Psoas muscle (tissue), 8 donors: ENCODE measurements at places on chromosomes 2 and 18. TPM values are rescaled to one million over a fixed set of nuclear protein-coding genes. Genes with fewer than 3 reads are reported as not detected.

The SCN3A gene
- 1.7 TPM for total RNA-seq

DNA sequence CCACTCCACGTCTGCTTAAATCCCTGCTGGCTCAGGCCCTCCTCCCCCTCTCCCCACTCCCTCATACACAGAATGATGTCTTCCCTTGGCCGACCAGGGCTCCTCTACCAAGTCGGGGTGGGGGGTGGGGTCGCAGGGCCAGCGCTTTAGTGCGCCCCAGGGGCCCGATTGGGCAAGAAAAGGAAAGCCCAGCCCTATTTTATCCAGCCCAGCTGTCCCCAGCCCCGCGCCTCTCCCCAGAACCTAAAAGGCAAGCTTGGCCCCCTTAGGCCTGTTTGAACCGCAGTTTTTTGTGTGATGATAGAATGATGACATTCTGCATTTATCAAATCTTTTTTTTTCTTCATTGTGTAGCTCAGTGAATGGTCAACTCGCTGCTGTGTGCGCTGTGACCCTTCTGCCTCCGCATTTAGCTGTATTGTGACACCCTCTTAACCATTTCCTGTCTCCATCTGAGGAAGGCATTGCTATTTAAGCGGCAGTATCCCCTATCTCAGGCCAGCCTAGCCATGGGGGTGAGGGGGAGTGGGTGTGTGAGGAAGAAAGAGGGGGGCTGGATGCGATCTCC is 231.4 kb downstream of the HAUS1 start:
- peak; percentile 49 for DNase-seq
- no peaks in the 10 kb centered on the region for H3K27me3 ChIP-seq
- peak overlapping the region; percentile 43 for H3K4me3 ChIP-seq
- no peaks in the 10 kb centered on the region for H3K36me3 ChIP-seq
- H3K27ac ChIP-seq: peak overlapping the region; percentile 41
- H3K4me1 ChIP-seq: peaks cover 11% of the 10 kb centered on the region

DNA sequence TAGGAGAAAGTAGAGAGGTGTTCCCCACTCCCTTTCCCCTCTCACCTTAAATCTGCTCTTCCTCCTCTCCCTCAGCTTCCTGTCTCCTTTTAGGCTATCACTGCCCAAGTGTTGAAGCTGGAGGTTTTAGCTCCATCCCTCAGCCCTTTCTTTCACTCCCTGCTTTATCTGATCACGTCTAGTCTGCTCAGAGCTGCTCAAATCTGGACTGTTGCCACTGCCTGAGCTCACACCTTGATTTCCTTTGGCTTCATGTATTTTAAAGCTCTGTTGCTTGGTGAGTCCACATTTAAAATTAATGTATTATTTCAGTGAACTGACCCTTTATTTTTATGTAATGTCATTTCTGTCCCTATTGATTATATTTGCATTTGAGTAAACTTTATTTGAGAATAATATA is 236.6 kb downstream of the PTGR3 start:
- H3K36me3 ChIP-seq: no peaks in the 10 kb centered on the region
- no peaks in the 10 kb centered on the region for H3K27me3 ChIP-seq
- H3K27ac ChIP-seq: no peak overlapping the region
- no peak overlapping the region for H3K4me3 ChIP-seq
- no peak for DNase-seq

- H3K27ac ChIP-seq: no peak overlapping the region
- no peaks in the 10 kb centered on the region for H3K36me3 ChIP-seq
- DNase-seq: no peak
Observed at GRCh38 chr2:201546576-201546975, 95.0 kb downstream of the STRADB start.

The ABHD3 gene
- total RNA-seq: 5.9 TPM

GRCh38 chr2:175624211-175624761 is 377.8 kb downstream of the LNPK start:
- H3K27me3 ChIP-seq: peaks cover 2% of the 10 kb centered on the region
- no peak overlapping the region for H3K4me3 ChIP-seq
- no peaks in the 10 kb centered on the region for H3K36me3 ChIP-seq
- DNase-seq: no peak
- H3K4me1 ChIP-seq: no peaks in the 10 kb centered on the region
- H3K27ac ChIP-seq: no peak overlapping the region
